Right cardiac atrium (tissue), 5 donors: ENCODE measurements at places on chromosomes 7 and 10. TPM values are rescaled to one million over a fixed set of nuclear protein-coding genes. Genes with fewer than 3 reads are reported as not detected.

Gene INTS1
- total RNA-seq, result 46.9 TPM

Gene ICA1
- 77.1 TPM for total RNA-seq

Gene ATP6V0A4
- total RNA-seq, result not detected

Gene SYT15
- 4.1 TPM for total RNA-seq

Gene TRDMT1
- 5.9 TPM for total RNA-seq

Gene FGF8
- not detected for total RNA-seq

Gene KIF5B
- total RNA-seq, result 134 TPM

Gene SLC26A3
- not detected for total RNA-seq

Gene FAM13C
- total RNA-seq, result 3.2 TPM

Gene EGFR
- 15.7 TPM for total RNA-seq

Gene HSPA12A
- 15.1 TPM for total RNA-seq

Gene CYP26C1
- not detected for total RNA-seq

Gene CTAGE6
- total RNA-seq, result not detected

Gene KCND2
- total RNA-seq, result 0.18 TPM

Gene RPEL1
- not detected for total RNA-seq

Gene SLC16A12
- 7.2 TPM for total RNA-seq

Gene TMEM225B
- total RNA-seq, result 0.21 TPM

Gene IFIT5
- total RNA-seq, result 16.0 TPM

Gene TFR2
- not detected for total RNA-seq

Gene BLVRA
- total RNA-seq, result 47.9 TPM

Gene NUDCD3
- 108 TPM for total RNA-seq

Gene SPDYE2
- total RNA-seq, result not detected

Gene ZNF248
- 15.2 TPM for total RNA-seq

Gene CALHM3
- not detected for total RNA-seq

Gene SLC12A9
- total RNA-seq, result 9.3 TPM

Gene PDGFA
- 43.8 TPM for total RNA-seq

Gene TMEM236
- total RNA-seq, result 0.75 TPM

Gene SLC39A12
- total RNA-seq, result not detected

Gene ELN
- total RNA-seq, result 100.0 TPM
